ENCODE measurements at places on chromosomes 11 and 22.

DNA sequence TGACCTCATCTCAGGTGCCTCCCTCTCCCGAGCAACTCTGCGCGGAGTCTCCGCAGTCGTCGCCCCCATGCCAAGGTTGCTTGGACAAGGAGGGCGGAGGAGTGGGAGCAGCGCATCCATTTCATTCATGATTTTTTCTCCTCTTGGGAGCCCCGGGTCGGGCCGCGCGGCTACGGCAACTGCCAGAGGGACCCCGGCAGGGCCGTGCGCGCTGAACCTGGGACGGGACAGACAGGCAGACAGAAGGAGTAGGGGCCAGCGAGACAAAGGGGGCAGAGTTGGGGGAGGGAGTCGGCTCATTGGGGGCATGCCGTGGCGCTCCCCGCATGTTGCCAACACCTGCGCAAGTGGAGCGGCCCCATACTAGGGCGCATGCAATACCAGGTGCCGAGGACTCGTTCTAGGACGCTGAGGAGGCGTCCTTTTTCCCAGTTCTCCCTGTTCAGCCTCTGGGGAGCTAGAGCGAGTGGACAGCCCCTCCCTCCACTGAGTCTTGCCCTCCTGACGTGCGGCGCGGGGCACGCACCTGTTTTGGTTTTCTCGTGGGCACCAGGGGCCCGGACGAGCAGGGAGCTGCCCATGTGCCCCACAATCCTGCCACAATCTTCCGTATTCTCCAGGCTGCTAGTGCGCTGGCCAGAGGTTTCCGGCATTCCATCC, 501 bp upstream of the PTPN5 start:
- no peak for DNase-seq

- no peak for DNase-seq
Measured at GRCh38 chr22:29747832-29748231, 19.0 kb downstream of the ZMAT5 start.

GRCh38 chr11:60831501-60832079, 10.3 kb upstream of the CCDC86 start:
- DNase-seq: no peak

DNA sequence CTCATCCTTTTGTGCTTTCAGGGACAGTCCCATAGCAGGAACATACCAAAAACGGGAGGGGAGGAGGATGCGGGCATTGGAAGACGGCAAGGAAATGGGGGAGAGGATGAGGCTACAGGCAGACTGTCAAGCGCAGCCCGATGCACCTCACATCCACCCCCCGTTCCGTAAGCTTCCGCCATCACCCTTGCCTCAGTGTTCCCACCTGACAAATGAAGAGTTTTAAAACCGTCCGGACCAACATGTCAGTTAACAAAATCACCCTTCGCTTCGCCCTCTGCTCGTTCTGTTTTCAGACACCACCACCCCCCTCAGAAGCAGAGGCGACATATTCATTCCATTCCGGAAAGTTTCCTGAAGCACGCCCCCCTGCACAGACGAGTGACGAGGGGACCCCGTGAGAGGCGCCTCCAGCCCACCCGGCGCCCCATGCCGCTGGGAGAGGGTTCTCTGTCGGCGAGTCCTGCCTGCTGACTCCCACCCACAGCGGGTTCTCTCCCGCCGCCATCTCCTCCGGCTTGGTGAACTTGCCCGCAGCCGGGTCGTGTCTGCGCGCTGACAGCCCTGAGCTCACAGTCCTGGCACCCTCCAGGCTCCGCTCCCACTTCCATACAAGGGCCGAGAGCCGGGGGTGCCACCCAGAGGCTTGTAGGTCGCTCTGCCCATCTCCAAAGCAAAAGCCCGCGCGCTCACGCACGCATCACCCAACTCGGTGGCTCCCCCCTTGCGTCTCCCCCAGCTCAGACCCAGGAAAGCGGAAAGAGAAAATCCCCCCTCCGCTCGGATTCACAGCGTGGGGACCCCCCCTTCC, 1.5 kb downstream of the IGSF9B start:
- no peak for DNase-seq

- no peak for DNase-seq
Measured at GRCh38 chr11:26731084-26731456, 9.2 kb upstream of the SLC5A12 start.

- no peak for DNase-seq
Measured at GRCh38 chr11:128331317-128331716, 256.0 kb downstream of the ETS1 start.

- no peak for DNase-seq
Measured at GRCh38 chr11:79229047-79229446, 211.8 kb downstream of the TENM4 start.

DNA sequence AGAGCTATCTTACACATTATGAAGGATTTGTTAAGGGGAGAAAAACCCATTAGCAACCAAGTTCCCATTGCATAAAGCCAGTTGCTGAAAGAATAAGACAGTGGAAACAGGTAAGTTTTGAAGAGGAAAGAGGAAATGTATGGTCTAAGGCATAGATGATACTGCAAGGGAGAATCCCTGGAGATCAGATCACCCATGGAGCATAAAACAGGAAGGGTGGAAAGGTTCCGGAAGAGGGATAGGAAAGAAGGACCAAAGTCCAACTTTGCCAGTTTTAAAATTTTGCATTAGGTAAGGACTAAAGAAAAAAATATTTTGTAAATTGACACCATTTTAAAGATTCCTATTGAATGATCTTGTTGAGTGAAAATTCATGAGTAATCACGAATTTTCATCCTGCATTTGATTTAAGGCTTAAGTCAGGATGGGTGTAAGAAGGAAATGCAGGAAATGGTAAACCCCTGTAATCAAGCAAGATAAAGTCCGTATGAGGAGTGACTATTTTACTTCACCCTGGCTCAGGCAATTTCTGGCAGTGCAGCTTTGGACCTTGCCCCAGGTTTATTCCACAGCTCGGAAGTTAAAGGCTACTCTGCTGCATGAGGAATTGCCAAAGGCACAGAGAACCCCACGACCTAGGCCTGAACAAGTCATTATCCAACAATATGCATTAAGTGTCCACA, 70.9 kb downstream of the CCDC34 start:
- no peak for DNase-seq

DNA sequence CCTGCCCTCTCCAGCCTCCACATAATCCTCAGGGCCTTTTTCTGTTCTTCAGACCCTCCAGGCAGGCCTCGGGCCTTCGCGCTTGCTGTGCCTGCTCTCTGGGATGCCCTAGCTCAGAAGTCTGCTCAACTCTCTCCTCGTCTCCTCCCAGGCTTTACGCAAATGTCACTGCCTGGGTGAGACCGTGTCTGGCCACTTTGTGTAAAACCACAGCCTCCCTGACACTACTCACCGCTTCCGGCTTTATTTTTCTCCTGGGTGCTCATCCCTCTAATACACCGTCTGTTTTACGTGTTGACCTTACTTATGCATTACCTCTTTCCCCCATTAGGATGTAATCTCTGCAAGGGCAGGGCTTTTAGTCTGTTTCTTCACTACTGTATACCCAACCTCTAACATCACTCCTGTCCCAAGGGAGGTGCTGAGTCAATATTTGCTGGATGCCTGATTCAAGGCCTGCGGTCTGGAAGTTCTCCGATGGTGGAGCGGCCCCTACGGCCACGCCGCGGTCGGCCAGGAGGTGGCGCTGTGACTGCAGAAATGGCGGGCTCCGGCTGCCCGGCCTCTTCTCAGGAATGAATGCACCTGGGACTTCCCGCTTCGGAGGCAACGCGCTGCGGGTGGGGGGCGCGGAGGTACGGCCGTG, 58.2 kb upstream of the THY1 start:
- peak; percentile 26 for DNase-seq

GRCh38 chr22:45885171-45885840, 91.7 kb downstream of the WNT7B start:
- no peak for DNase-seq

- DNase-seq: no peak
Measured at GRCh38 chr11:16817351-16817750, 78.9 kb downstream of the C11orf58 start.

GRCh38 chr11:72013765-72014711, 15.3 kb downstream of the IL18BP start:
- no peak for DNase-seq

DNA sequence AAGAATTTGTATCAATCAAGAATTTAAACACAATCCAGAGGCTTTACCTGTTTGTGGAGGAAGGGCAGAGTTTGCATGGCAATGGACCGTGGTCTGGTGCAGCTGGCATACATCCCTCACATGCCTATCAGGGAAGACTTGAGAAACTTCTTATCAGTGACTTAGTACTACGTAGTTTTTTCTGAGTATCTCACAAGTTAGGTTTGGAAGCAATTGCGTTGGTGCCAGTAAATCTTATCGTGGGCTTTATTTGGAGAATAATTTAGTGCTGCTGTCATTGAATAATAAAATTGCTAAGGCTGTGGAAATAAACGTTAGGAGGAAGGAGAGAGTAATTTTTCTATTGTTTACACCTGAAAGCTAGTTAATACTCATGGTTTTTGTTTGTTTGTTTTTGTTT, 72.3 kb downstream of the PRMT3 start:
- DNase-seq: no peak

DNA sequence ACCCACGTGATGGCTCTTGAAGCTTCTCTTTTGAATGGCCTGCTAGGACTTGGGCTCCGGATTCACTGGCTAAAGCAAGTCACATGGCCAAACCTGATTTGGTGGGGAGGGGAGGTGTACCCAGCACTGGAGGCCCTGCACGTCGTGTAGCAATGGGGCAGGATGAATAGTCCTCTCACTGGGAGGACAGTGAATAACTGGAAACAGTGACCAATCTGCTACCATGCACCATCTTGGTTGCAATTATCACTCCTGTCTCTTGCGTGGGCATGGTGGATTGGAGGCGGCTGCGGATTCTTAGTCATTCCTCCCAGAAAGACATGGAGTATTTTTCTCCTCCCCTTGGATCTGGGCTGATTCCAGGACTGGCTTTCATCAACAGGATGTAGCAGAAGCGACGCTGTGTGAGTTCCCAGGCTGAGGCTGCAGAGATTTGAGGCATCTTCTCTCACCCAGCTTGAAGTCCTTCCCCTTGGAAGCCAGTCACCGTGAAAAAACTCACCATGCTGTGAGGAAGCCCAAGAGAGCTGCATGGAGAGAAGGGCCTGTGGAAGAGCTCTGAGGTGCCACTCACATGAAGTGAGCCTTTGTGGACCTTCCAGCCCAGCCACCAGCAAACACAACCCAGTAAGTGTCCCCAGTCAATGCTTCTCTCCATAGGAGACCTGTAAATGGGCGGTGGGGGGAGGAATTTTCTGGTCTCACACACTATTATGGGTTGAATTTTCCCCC, 70.4 kb downstream of the IGLL1 start:
- DNase-seq: no peak

GRCh38 chr22:46240073-46240472, 10.0 kb downstream of the CDPF1 start:
- no peak for DNase-seq

- no peak for DNase-seq
Measured at GRCh38 chr11:73875840-73876239, 806 bp downstream of the COA4 start.

GRCh38 chr11:65115361-65116082, 2.0 kb downstream of the ZNHIT2 start:
- DNase-seq: no peak

GRCh38 chr22:21622011-21622918, 7.6 kb downstream of the YDJC start:
- no peak for DNase-seq

DNA sequence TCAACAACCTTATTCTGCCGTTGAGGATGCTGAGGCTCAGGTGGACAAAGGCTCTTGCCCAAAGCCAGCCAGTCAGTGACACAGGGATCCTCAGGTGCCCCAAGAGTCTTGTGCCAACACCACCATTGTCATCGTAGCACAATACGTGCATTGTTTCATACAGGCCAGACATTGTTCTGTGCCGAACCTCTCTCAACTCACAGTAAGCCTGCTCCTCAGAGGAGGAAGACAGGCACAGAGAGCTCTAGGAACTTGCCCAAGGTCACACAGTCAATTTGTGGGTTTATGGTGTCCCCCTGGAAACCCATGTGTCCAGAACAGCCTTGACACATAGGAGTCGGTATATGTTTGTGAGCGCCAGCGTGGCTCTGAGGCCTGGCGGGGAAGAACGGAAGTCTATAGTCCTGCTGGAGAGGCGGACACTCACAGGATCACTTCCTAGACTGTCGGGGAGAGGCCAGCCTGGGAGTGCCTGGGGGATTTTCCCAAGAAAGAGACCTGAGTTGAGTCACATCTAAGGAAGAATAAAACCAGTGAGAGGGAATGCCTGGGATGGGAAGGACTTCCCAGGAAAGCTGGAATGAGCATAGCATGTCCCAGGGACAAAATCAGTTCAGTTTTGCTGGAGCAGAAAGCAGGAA, 20.2 kb downstream of the LIF start:
- DNase-seq: no peak

DNA sequence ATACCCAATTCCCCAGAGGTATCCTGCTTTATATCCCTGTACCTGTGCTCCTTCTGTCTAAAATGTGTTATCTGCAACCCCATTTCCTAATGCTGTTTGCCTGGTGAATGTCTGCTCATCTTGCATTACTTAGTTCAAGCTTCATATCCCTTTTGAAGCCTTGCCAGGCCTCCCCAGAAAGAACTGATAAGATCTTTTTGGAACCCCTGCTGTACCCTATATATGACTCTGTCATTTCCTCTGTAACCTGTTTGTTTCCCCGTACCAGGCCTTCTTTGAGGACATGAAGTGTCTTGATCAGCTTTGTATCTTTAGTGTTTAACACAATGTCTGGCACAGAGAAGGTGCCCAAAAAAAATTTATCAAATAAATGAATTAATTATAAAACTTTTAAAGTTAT, 77.6 kb downstream of the LIF start:
- DNase-seq: no peak

DNA sequence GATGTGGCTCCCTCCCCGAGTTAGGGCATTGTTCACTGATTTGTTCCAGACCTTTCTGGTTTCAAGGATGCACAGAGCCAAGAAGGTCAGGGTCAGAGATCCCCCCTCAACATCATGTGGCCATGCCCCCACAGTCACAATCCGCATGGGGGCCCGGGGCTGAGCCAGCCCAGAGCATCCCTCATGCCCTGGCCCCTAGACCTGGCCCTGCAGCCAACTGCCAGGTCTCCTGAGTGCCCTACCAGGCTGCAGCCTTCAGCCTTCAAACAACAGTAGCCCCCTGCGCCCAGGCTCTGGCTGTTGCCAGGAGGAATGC, 142.4 kb downstream of the CRYBB2 start:
- no peak for DNase-seq

- DNase-seq: no peak
Measured at GRCh38 chr11:72239313-72239848, 4.6 kb downstream of the PHOX2A start.

DNA sequence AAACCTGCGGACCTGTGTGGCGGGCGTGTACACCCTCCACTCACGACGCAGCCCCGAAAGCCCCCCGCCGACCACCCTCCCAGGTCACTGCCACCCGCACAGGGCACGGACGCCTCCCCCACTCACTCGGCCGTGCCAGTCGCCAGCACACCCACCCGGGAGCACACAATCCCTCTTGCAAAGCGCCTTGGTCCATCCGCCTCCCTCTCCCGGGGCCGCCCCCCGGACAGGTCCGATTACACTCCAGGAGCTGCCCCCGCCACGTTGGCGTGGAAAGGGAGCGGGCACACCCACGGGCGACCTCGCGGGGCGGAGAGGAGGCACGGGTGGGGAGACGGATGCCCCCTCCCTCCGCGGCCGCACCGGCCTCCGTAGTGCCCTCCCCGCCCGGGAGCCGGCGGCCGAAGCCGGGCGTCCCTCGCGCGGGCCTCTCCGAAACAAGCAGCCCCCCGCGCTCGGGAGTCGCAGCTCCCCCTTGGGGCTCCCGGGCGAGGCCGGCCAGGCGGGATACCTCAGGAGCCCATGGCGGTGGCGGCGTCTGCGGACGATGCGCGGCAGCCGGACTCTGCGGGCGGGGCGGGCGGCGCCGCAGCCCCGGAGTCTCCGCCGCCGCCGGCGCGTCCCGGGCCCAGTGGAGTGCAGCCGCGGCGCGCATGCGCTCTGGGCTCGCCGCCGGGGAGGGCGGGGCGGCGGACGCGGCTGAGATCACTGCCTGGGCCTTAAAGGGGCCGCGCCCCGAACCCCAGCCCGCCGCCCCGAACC, at the start of gene TMEM184B:
TSS of gene TMEM184B (minus strand) at position 638 of the 762 bp plus-strand sequence. CDS start 25,049 bp downstream, outside the sequence.
- DNase-seq: peak; percentile 58

Data from activated naive CD8-positive, alpha-beta T cell treated with anti-CD3 and anti-CD28 coated beads, Interleukin-2, amount 50 U/mL, for 16 hours (primary cell).